ENCODE measurements at places on chromosomes 3 and 15.

- no peak for DNase-seq
Measured at GRCh38 chr3:53196575-53197407, 35.8 kb downstream of the PRKCD start.

GRCh38 chr3:50737906-50738598 is 63.3 kb downstream of the DOCK3 start:
- DNase-seq = no peak

GRCh38 chr15:87753539-87753938 is 503.0 kb downstream of the NTRK3 start:
- no peak for DNase-seq

DNA sequence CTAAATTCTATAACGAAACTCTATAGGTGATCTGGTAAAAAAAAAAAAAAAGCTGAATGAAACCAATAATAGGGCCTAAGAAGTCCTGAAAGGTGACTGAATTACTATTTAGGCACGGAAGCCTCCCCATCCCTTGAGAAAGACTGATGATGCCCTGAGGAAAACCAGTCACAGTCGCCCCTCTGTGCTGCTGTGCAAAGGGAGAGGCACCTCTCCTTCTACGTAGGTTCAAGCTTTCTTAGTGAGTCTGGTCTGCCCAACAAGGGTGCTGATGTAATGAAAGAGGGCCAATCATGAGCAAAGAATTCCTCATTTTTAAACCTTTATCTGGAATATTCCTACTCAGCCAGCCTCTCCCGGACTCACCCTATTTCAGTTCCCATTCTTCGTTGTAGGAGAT is 11.9 kb downstream of the NPHP3 start:
- DNase-seq = no peak

DNA sequence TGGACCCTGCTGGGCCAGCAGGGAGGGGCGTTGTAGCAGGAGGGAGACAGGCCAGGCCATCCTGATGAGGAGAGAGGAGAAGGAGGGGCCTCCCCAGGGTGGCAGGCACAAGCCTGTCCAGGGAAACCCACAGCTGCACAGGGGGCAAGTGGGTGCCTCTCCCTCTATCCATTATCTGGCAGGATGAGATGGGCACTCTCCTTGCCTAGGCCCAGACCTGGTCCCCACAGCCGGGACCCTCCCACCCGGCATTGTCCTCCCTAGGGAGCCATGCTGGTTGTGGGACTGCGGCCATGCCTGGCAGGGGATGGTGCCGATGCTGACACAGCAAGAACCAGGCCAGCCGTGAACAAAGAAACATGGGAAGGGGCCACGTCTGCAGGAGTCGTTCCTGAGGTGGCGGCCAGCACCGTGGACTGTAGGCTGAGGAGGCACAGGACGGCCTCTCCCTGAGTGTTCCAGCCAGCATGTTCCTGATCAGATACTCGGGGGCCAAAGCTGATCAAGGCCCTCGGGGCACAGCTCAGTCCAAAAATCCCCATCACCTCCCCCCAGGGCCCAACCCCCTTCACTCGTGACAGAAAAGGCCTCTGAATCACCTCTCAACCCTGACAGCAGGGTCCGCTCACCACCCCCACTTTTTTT is 19.2 kb upstream of the CYP11A1 start:
- DNase-seq = no peak

- no peak for DNase-seq
Measured at GRCh38 chr15:68218847-68219798, 10.4 kb downstream of the CLN6 start.

DNA sequence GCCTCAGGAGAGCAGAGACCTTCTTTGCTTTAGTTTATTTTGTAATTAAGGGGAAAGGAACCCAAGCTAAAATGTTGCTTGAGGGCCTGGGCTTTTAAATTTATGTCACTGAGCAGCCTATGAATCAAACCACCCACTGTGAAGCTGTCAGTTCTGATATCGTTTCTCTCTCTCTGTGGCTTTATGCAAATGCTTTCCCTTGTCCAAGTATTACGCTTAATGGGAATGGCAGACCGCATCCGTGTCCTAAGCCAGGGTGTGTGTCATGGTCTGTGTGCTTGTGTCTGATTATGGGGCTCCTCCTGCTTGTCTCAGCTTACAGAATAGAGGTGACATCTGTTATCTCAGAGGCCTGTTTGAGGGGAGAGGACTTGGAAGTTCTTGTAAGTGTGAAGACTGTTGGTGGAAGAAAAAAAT is 82.4 kb downstream of the EBLN2 start:
- no peak for DNase-seq

- no peak for DNase-seq
Measured at GRCh38 chr3:139935866-139936817, 1.2 kb downstream of the CLSTN2 start.

GRCh38 chr15:53511175-53511574 is 248.3 kb downstream of the WDR72 start:
- DNase-seq = no peak

DNA sequence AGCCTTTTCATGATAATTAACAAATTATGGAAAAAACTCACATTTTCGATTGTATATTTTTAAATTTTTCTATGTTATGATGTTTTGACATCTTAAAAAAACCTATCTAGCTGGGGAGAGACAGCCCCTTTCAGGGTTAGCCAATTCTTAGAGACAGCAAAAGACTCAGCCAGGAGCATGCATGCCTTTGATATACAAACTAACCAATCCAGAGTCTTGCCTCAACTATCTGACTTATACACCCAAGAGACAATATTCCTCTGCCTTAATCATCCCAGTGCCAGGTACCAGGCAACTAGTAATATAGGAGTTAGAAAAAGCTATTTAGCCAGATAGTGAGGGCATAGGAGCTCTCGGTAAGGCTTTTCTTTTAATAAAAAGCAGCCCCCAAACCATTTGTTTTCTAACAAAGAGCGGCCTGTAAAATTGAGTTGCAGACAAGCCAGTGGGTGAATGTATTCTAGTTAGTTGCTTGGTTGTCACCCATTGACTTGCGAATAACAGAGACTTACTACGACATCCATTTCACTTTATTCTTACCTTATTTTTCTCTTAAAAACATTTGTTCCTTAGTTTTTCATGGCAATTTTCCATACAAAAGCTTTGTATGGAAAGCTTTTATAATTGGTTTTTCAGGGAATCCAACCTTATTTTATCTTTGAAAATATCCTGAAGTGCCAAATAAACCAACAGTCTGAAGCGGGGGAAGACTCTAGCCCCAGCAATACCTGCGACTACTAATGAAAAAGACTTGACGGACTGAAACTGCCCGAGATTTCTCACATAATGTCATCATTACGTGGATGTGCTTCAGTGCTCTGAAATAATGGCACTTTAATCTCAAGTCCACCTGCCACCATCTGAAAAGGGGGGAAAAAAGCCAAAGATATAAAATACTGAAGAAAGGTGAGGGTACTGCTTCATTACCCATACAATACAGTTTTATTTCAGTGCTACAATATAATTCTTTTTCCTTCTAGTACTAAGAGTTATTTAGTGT is 64.6 kb upstream of the ATP2C1 start:
- no peak for DNase-seq

GRCh38 chr3:150235799-150236198 is 172.3 kb upstream of the TSC22D2 start:
- no peak for DNase-seq

DNA sequence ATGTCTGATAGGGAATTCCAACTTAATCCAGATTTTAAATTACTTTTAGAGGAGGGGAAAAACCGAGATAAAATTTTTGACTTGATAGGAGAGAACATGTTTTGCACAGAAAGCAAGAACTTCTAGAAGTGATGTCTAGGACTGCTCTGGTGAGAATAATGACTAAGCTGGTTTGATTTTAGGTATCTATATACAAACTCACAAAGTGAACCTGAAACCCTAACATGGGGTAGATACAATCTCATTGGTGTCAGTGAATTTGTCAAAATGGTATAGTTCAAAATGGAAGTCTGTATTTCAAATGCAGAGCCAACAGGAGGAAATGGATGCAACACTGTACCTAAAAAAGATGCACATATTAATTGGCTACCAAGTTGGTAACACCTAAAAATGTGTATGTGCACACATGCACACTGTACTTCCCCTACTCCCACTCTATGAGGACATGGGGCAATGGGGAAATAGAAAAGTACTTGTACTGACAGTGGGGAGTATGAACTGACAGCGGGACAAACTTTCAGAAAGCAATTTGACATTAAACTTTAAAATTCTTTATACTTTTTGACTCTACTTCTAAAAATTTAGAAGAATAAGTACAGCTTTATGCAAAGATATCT is 53.0 kb downstream of the NR1I2 start:
- DNase-seq = no peak

DNA sequence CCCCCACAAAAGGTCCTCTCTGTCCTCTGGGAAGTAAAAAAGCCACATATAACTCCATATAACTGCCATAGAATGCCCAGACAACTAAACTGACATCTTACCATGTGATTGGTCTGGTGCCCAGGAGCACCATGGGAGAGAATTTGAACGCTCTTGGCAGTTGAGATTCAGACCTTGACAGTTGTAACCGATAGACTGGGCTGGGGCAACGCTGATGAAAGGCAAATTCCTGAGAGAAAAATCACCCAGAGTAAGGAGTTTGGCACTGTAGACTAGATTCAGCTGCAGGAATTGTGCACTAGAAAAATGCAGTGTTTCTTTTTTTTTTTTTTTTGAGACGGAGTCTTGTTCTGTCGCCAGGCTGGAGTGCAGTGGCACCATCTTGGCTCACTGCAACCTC is 240.5 kb downstream of the SOX2 start:
- DNase-seq = no peak

GRCh38 chr3:63656786-63657185 is 4.3 kb downstream of the SNTN start:
- no peak for DNase-seq

DNA sequence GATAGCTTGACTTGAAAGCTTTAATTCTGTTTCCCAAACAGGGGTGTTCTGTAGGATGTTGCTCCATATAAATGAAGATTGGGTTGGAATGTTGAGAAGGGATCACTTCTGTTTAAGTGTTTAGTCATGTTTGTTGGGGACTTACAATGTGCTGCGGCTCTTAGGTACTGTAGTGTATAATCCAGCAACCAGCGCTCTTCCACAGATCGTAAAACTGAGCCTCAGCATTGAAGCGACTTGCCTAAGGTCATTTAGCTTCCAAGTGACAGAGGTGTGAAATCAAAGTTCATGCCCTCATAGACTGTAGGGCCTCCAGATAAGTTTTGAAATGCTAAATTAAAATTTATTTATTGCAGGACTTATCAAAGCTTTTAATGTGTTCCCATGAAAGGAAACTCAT is 1.8 kb downstream of the MKRN2 start:
- DNase-seq = no peak

DNA sequence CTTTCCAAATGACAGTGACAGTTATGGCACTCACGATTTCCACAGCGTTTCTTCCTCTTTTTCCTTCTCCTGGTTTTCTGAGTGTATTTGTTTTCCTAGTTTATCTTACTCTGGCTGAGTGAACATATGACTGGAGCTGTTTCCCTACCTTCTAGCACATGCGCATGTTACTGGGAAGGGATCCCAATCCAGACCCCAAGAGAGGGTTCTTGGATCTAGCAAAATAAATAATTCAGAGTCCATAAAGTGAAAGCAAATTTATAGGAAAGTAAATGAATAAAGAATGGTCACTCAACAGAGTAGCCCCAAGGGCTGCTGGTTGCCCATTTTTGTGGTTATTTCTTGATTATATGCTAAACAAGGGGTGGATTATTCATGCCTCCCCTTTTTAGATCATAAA is 23.8 kb downstream of the METTL6 start:
- DNase-seq = no peak

- DNase-seq = no peak
Measured at GRCh38 chr3:6392123-6392522, 468.8 kb upstream of the GRM7 start.

- no peak for DNase-seq
Measured at GRCh38 chr3:18716821-18717220, 291.7 kb upstream of the SATB1 start.

- no peak for DNase-seq
Measured at GRCh38 chr15:56767315-56767714, 34.0 kb upstream of the ZNF280D start.

DNA sequence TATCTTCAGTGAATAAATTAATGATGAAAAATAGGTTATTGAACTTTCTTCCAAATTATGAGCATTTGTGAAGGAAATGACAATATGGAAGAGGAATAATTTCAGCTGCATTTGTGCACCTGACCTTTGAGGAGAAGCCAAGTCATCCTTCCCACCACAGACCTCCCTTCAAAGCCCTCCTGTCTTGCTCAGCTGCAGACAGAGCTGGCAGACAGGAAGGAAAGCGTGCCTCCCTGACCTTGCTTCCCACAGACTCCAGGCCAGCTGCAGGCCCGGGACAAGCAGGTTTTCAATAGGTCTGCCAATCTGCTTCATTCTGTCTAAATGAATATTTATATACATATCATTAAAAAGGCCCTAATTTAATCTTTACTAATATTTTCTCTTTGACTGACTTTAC is 152.9 kb upstream of the RBMS3 start:
- no peak for DNase-seq

DNA sequence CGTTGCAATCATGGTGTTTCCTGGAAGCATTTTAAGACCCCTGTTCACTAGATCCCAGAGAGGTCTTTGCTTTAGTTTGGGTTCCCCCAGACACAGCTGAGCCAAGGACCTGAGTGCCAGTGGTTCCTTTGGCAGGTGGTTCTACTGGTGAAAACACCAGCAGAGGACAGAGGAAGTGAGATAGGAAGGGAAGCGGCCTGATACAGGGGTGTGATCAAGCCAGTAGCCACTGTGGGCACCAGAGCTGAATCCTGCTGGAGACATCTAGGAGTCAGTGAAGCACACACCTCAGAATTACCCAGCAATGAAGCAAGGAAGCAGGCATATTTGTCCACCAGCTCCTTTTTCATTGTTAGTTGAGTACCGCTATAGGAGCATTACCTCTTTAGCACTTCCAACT is 243.2 kb upstream of the NR2E3 start:
- DNase-seq = no peak

Data from C1 segment of cervical spinal cord (tissue), 14 donors.